ENCODE measurements at places on chromosomes 13 and 19. TPM values are rescaled to one million over a fixed set of nuclear protein-coding genes. Genes with fewer than 3 reads are reported as not detected.

KLK14 gene
- total RNA-seq: not detected

UBL5 gene
- total RNA-seq: 527 TPM

GRCh38 chr19:5228932-5229777 is 111.5 kb downstream of the PTPRS start:
- peaks cover 52% of the 10 kb centered on the region for H3K36me3 ChIP-seq
- H3K27ac ChIP-seq: no peak overlapping the region
- no peak for DNase-seq
- H3K4me1 ChIP-seq: no peaks in the 10 kb centered on the region
- H3K27me3 ChIP-seq: peaks cover 7% of the 10 kb centered on the region
- H3K4me3 ChIP-seq: peak overlapping the region; percentile 34

GRCh38 chr13:70108356-70109105 is at the start of gene KLHL1:
TSS of gene KLHL1 (minus strand) at chr13:70108452. CDS start at chr13:70107699, 753 bp downstream.
- no peaks in the 10 kb centered on the region for H3K27me3 ChIP-seq
- no peak for DNase-seq
- no peak within 1 kb of the TSS for H3K4me3 ChIP-seq
- H3K4me1 ChIP-seq: no peaks in the 10 kb centered on the region
- H3K27ac ChIP-seq: no peak within 1 kb of the TSS

ATXN8OS gene
- total RNA-seq: not detected

PRR19 gene
- 0.88 TPM for total RNA-seq

ZNF574 gene
- total RNA-seq: 14.7 TPM

- H3K4me1 ChIP-seq: no peaks in the 10 kb centered on the region
- no peaks in the 10 kb centered on the region for H3K36me3 ChIP-seq
- H3K4me3 ChIP-seq: no peak overlapping the region
- DNase-seq: no peak
- peaks cover 6% of the 10 kb centered on the region for H3K27me3 ChIP-seq
Measured at GRCh38 chr19:17665058-17665457, 23.1 kb downstream of the UNC13A start.

- H3K27ac ChIP-seq: no peak overlapping the region
- no peak for DNase-seq
- H3K27me3 ChIP-seq: no peaks in the 10 kb centered on the region
- no peak overlapping the region for H3K4me3 ChIP-seq
- no peaks in the 10 kb centered on the region for H3K36me3 ChIP-seq
Measured at GRCh38 chr13:50452756-50453155, 390.7 kb downstream of the DLEU7 start.

- H3K27me3 ChIP-seq: no peaks in the 10 kb centered on the region
- H3K4me1 ChIP-seq: no peaks in the 10 kb centered on the region
- no peak for DNase-seq
- no peak overlapping the region for H3K27ac ChIP-seq
- no peak overlapping the region for H3K4me3 ChIP-seq
- no peaks in the 10 kb centered on the region for H3K36me3 ChIP-seq
Measured at GRCh38 chr19:51079481-51080110, 3.1 kb downstream of the KLK14 start.

DNA sequence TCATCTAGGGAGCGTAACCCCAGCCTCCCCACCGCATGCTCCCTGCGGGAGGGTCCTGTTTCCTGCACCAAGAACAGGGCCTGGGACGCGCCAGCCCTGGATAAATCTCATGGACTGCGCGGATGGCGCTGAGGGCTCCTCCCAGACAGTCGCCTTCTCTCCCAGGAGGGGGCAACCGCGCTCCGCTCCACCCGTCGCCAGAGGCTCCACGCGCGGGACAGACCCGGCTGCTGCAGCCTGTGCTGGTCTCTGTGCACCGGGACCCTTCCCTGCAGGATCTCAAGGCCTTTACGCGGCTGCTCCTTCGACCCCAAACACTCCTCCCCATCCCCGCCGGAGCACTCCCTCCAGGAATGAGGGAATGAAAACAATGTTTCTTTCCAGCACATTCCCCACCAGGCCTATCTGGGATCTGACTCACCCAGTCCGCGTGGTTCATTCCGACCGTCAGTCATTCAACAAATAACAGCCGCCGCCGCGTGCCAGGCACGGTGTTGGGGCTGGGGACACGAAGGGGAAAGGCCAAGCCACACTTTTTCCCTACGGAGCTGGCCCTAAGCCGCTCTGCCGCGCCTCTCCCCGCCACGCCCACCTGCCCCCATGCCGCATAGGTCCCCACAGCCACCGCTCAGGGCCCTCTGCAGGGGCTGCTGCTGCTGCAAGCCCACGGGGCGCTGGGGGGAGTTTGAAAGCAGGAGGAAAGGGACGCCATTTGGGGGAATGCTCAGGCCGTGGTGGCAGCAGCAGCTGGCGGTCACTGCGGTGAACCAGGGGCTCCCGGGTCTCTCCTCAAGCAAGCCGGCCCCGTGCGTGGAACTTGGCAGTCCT is 6.0 kb downstream of the PNMA8B start:
- peaks cover 16% of the 10 kb centered on the region for H3K4me1 ChIP-seq
- DNase-seq: no peak
- H3K4me3 ChIP-seq: no peak overlapping the region
- H3K27ac ChIP-seq: no peak overlapping the region
- no peaks in the 10 kb centered on the region for H3K36me3 ChIP-seq
- peaks cover 12% of the 10 kb centered on the region for H3K27me3 ChIP-seq

DNA sequence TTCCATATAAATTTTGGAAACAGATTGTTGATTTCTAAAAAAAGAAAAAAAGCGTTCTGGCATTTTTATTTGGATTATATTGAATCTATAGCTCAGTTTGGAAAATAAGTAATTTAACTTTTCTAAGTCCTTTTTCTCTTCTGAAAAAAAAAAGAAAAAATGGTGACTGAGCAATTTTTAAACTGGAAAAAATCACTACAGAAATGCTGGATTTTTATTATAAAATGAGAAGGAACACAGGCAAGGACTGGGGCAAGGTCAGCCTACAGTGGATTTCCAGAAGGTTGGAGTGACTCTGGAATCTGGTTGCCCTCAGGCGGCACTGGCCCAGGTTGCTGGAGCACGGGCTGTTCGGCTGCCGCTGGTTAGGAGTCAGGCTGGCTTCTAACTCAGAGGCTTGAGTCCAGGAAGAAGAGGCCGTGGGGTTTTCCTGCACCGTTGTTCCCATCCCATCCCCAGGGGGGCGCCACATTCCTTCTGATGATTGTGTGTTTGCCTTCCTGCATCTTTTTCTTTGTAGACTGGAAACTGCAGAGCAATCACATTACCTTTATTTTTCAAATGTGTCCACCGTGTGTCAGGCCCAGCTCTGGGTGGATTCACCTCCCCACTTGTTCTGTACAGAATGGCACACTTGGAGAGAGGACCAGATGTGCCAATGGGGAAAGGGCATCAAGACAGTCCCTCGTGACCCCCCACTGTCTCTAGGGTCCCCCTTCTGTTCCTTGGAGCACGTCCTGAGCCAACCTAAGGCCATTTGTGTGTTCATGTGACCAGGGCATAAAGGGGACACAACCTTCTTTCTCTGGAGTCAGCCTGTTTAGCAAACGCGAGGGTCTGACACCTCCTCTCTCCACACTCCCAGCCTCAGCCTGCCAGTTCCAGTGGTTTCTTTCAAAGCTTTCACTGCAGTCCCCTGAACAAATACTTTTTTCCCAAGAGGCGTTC is 44.5 kb upstream of the GTF3A start:
- no peaks in the 10 kb centered on the region for H3K27me3 ChIP-seq
- H3K4me3 ChIP-seq: no peak overlapping the region
- H3K36me3 ChIP-seq: no peaks in the 10 kb centered on the region
- no peak overlapping the region for H3K27ac ChIP-seq

DNA sequence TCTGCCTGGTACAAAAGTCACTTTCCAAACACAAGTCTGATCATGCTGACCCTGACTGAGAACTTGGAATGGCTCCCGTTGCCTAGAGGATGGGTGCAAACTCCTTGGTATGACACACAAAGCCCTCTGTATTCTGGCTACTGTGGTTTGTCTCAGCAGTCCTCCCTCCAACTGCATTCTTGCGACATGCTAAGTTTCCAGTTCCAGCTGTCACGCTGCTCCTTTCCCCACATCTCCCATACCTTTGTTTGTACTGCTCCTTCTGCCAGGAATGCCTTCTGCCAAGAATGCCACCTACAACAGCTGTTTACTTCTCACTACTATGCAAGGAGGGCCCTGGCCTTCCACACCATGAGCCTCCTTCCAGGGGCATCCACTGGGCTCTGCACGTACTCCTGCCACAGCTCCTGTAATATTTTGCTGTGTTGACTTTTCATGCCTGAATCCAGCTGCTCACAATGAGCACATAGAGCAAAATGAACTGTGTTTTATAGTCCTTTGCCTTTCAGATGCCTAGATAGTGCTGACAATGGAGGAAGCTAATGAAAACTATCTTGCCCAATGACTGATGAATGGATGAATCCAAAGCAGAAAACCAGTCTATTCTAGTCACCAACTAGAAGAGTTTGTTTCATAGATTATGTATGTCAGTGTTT is 543.7 kb downstream of the EFNB2 start:
- no peaks in the 10 kb centered on the region for H3K36me3 ChIP-seq
- no peak for DNase-seq
- H3K4me1 ChIP-seq: peaks cover 31% of the 10 kb centered on the region
- H3K27ac ChIP-seq: peak overlapping the region; percentile 69

PABPC3 gene
- total RNA-seq: 0.22 TPM

MIDN gene
- 65.0 TPM for total RNA-seq

SLC6A16 gene
- total RNA-seq: 0.56 TPM

All from esophagus squamous epithelium (tissue), 5 donors.